ENCODE measurements at places on chromosomes 12 and 14.

GRCh38 chr12:50252977-50253602, 30.2 kb downstream of the LIMA1 start:
- DNase-seq, result no peak

- no peak for DNase-seq
Measured at GRCh38 chr12:94235848-94236247, 87.5 kb downstream of the PLXNC1 start.

DNA sequence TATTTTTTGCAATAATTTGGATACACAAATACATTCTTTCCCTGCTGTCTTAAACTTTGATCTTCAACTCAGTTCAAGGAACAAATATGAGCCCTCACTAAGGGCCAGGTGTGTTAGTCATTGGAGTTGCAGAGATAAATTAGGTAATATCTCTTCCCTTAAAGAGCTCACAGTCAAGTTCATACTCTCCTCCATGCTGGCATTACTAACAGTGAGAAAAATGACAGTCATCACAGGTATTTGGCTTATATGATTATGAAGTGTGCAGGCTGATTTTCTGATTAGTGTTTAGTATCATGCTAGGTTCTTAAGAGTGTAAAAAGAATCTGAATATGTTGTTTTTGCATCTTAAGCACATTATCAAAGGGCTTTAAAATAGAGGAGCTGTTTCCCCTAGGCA, 594.7 kb downstream of the CCER1 start:
- no peak for DNase-seq

- DNase-seq, result peak; percentile 61
Measured at GRCh38 chr12:124457287-124458219, 109.9 kb downstream of the NCOR2 start.

GRCh38 chr14:54783660-54784015, 119.0 kb downstream of the GCH1 start:
- DNase-seq, result no peak

- no peak for DNase-seq
Measured at GRCh38 chr14:69050240-69051184, 71.4 kb upstream of the ACTN1 start.
